NCI-H1092 (cell line): ENCODE measurements at places on chromosomes 6 and 20.

- no peak for DNase-seq
These were observed 34.6 kb downstream of the RAMACL start for GRCh38 chr6:166551754-166552495.

DNA sequence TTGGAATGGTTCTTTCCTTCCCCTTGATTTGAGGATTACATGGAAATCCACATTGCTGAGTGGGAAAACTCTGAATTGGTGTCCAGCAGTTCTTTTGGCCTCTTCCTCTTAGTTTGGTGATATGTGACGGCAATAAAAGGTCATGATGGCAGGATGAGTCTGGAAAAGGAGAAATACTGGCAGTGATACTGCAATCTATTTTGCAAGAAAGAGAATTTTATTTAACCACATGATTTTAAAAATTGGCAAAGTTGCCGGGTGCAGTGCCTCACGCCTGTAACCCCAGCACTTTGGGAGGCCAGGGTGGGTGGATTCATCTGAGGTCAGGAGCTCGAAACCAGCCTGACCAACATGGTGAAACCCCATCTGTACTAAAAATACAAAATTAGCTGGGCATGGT is 73.1 kb downstream of the ADTRP start:
- DNase-seq, result no peak

GRCh38 chr20:62778601-62779416 is 17.5 kb upstream of the MRGBP start:
- no peak for DNase-seq

DNA sequence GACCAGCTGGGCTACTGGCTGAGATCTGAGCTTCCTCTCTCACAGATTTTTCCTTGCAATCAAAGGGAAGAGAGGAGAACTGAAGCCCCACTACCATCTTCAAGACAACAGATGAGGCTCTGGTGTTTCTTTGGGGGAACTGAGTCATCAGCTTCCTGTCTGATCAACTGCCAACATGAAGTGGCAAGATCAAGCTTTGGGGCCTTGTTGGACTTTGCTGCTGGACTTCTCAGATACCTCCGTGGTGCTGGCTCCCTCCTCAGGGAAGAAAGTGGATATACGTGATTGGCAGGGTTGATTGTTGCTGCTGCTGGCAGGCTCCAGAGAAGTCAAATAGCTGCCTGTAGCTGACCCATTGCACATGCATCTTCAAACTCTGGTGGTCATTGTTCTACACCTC is 3.6 kb upstream of the TOX2 start:
- no peak for DNase-seq

DNA sequence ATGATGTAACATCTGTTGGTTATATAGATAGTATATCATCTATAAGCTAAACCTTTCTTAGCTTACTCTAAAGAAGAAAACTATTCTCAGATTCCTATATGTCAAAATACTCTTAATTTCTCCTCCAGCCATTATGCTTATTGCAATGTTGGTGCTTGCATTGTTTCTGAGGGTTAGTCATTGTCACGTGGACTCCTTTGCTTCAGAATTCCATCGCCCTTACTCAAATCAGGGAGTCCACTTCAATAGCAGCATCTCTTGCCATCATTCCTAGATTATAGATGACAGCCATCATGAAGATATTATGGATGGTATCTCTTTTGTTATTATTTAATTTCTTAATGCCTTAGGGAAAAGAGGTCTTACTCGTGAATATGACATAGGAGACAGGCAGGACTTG is 776.1 kb downstream of the TENT5A start:
- DNase-seq, result no peak

GRCh38 chr20:49675368-49676151 is 38.1 kb downstream of the B4GALT5 start:
- DNase-seq, result no peak

DNA sequence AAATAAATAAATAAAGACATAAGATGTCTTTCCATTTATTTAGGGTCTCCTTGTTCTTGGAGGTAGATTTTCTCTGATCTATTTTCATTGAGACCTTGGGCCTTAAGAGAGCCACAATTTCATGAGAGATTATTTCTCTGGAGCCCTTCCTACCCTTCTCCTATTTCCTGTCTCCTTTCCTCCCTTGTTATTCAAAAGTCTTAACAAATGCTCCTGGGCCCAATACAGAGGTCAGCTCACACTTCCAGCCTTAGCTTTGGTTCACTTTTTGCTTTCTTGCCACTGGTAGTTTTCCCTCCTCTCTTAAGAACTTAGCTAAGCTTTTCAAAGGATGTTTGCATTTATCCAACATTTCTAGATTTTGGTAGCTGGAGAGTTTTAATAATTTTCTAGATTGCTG is 44.0 kb downstream of the PTPRA start:
- no peak for DNase-seq

DNA sequence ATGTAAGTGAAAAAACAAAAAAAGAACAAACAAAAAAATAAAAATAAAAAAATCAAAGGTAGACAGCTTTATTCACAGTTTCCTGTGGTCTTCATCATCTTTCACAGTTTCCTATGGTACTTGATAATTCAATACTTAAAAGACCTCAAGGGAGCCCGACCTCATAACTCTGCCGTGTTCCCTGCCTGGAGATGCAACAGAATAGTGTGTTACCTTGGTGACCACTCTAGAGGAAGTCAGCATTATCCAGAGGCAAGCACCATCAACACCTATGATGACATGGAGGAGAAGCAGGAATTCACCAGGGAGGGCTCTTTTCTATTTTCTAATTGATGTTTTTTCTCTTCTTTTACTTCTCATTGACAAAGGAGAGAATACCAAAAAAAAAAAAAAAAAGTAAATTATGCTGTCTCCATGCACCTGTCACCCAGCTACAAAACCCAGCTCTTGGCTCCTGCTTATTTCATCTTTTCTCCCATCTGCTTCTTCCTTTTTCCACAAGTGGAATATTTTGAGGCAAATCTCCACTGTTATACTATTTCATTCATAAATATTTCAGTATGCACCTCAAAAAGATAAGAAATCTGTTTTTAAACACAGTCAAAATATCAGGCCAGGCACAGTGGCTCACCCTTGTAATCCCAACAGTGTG is 95.8 kb upstream of the STXBP5 start:
- no peak for DNase-seq

GRCh38 chr20:21155268-21155667 is 29.4 kb downstream of the KIZ start:
- DNase-seq, result no peak

GRCh38 chr6:89050697-89051096 is 29.9 kb upstream of the PNRC1 start:
- no peak for DNase-seq

DNA sequence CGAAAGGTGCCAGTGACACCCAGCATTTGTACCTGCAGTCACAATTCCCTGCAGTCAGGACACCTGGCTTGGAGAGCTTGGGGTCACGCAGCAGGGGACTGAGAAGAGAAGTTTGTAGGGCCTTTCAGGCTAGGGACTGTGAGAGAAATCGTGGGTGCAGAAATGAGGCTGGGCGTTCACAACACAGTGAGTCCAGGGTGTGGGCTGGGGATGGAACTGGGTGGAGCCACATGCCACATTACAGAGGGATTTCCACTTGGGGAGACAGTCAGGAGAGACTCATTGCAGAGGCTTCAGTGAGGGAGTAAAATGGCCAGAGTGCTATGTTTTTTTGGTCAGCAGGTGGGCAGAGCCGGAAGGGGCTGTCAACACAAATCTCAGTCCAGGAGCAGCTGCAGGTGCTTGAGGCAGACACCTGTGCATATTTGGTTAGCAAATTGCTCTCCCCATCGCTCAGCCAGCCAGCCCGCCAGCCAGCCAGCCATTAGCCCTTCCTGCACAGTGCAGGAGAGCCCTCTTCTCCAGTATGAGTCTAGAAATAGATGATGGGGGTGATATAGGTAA is 7.4 kb downstream of the ITPR3 start:
- peak; percentile 53 for DNase-seq

DNA sequence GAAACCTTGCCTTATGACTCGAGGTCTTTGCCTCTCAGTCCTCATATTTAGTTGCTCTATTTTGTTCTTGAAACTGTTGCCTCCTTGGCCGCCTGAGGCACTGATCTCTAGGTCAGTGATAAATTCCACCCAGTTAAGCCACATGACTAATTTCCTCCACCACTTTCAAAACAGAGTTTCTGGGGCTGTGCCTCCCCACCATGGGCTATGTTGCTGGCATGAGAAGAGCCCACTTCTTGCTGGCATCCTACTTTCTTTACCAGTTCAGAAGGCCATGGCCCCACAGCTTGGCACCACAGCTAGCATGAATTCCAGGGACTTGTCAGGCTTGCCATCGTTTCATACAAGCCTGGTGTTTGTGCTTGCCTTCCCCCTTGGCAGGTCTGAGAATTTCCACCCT is 361.4 kb upstream of the JAG1 start:
- no peak for DNase-seq

DNA sequence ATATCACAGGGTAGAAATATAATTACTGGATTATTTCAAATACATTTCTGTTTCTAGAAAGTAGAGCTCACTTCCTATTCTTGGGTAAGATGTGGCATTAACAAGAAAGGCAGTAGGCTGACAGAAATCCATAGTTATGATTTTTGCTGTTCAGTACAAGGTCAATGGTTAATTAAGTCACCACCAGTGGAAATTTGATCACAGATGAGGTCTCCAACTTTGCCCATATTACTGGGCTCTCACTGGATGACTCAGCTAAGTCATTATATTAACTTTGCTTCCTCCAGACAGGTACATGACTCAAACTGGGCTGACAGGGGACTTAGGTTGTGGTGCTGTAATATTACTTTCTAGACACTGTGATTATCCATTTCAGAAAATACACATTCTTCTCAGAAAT is 212.4 kb downstream of the GRIK2 start:
- no peak for DNase-seq

- no peak for DNase-seq
These were observed 24.9 kb upstream of the ASIP start for GRCh38 chr20:34216382-34216742.

- no peak for DNase-seq
These were observed 108.6 kb downstream of the ATP9A start for GRCh38 chr20:51659491-51660050.

DNA sequence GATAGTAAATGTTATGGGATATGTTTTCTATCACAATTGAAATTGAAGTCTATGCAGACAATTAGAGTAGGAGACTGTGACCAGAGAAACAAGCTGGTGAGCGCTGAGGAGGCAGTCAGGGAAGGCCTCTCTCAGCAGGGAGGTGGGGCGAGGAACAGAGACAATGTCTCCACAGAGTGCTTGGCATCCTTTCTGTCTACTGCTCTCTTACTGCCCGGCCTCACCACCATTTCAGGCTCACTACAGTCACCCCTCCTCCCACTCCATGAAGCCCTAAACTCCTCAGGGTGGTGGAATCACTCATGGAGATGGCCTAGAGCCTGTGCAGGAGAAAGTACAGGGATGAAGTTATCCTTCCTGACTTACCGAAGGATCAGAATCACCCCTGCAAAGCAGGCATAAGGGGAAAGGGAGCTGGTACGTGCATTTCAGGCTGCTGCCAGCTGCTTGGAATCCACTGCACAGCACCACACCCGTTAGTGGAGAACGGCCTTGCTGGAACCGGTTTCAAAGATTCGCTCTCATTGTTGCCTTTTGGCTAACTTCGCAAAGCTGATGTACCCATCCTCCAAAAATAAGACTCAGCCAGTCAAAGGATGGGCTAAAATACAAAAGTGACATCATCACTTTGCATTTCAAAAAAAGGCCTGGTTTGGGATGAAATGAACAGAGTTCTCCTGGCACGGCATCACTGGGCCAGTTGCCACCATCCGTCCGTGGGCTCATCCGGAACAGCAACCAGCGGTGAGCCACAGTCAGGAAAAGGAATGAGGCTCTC is 67.3 kb downstream of the SLC22A23 start:
- DNase-seq, result no peak
